ENCODE measurements at places on chromosomes 1 and 21.

GRCh38 chr1:14294860-14295536 is 303.5 kb upstream of the KAZN start:
- no peak for DNase-seq

DNA sequence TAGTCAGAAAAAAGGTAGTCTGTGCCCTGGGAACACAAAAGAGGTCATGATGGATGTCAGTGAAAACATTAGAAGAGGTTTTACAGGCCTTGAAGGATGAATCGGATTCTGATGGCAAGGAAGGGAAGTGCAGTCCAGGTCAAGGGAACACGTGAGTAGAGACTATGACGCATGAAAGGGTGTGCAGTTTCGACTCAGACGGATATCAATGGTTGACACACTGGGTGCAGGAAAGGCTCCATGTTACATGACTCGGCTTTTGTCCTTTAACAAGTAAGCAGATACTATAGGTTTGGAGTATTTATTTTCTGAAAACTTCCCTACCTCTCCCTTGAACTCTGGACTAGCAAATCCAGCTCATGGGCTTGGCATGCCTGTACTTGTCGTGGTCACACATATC is 55.3 kb downstream of the SEC16B start:
- DNase-seq: no peak

GRCh38 chr1:152374451-152374850 is 14.6 kb upstream of the FLG2 start:
- DNase-seq: no peak

DNA sequence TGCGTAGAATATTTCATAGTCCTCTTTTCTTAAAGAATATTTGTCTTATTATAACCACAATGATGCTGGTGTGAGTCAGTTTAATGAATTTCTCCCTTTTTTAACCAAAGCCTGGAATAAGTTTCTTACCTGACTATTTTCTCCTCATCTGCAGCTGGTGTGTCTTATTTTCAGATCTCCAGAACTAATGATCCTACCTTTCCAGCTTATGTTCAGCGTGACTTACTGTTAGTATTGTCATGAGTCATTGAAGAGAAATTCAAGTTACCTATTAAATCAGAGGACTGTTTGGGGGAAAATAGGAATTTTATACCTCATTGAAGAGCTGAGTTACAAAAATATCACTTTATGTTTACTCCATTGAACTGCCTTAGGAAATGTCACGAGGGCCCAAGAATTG is 482.1 kb downstream of the RWDD3 start:
- no peak for DNase-seq

DNA sequence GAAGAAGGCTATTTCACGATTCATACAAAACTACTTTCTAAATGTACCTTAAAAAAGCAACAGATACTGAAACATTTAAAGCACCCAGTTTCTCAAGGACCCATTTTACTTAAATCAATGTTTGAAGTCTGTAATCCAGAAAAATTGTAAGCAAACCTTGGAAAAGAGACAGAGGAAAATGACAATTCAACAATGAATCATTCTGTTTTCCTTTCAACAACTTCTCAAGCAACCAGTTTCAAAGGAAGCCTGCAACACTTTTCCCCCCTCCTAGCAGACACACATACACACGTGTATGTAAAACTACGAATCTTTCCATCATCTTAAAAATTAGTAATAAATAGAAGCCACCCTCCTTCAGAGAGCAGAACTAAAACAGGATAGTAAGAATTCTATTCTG is 1.2 kb downstream of the RERE start:
- no peak for DNase-seq

GRCh38 chr1:38265293-38266196 is 219.0 kb upstream of the POU3F1 start:
- DNase-seq: no peak

GRCh38 chr1:237528545-237528944 is 362.2 kb downstream of the ZP4 start:
- DNase-seq: no peak

GRCh38 chr21:32389337-32390015 is 3.3 kb downstream of the URB1 start:
- DNase-seq: no peak

DNA sequence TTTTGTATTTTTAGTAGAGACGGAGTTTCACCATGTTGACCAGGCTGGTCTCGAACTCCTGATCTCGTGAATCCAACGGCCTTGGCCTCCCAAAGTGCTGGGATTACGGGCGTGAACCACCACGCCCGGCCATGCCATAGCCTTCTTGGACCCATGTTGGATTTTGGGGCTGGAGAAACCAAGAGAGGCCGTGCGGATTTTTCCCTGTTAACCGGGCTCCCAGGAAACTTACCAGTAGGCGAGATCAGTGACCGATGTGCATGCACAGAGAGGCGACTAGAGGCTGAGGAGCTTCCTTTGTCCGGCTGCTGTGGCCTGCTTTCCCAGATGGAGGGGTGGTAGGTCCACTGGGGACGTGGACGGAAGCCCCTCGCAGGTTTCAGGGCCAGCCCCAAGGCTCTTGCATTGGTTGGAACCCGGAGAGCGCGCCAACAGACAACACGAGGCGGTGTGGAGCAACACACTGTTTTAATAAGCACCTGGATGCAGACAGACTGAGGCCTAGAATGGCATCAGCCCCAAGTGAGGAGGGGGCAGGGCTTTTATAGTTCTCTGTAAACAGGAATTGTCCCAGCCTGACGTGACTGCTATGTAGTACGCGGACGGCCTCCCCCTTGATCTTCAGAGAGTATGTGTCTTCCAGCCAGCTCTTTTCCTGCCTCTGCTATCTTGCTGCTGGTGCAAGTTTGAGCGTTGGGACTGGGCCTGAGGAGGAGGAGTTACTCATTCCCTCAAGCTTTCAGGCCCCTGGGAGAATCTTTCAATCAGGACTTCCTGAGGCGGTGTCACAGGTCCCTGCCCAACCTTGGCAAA is at the start of gene ERVH48-1:
Gene ERVH48-1 (minus strand): TSS at position 517 of the 813 bp plus-strand sequence. CDS start 6,624 bp downstream, outside the sequence.
- no peak for DNase-seq

DNA sequence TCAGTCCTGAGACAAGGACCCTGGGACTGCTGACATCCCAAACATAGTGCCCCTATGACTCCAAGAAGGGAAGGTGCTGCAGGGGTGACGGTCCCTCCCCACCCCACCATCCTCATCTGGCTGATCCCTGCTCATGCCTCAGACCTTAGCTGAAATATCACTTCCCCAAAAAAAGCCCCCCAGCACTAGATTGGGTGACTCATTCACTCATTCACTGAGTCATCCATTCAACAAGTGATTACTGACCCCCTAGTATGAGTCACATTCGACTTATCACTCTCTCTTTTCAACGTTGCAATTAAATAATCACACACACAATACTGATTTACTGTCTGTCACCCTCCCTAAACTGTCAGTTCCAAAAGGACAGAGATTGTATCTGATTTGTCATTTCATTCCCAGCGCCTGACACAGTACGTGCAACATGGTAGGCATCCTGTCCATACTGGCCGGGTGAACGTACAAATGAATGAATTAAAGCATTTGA is 48.6 kb downstream of the HIVEP3 start:
- no peak for DNase-seq

DNA sequence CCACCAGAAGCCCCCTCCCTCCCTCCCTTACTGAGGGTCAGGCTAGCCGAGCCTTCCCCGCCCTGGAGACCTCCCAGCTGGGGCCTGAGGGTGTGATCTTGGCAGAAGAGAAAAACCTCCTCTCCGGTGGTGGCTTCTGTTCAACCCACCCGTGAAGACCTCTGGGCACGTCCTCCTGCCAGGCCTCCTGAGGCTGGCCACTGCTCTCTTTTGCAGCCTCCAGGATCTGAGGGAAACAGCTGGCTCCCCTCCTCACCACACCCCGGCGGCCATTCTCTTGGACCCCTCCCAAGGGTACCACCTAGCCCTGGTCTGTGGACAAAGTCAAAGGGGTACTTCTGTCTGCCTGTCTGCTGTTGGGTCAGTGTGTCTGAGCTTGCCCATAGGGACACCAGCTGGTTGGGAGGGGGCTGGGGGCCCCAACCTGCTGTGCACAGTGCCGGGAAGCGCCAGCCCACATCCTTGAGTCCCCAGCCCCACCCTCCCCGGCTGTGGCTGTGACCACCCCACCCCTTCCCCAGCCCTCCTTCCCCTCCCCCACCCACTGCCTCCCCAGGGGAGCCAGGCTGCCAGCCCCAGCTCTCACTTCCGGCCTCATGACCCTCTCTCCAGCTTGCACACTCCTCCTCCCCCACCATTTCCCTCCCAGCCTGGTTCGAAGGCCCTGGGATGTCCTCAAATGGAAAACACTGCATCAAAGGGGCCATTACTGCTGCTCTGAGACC is 48.1 kb downstream of the AHDC1 start:
- no peak for DNase-seq

DNA sequence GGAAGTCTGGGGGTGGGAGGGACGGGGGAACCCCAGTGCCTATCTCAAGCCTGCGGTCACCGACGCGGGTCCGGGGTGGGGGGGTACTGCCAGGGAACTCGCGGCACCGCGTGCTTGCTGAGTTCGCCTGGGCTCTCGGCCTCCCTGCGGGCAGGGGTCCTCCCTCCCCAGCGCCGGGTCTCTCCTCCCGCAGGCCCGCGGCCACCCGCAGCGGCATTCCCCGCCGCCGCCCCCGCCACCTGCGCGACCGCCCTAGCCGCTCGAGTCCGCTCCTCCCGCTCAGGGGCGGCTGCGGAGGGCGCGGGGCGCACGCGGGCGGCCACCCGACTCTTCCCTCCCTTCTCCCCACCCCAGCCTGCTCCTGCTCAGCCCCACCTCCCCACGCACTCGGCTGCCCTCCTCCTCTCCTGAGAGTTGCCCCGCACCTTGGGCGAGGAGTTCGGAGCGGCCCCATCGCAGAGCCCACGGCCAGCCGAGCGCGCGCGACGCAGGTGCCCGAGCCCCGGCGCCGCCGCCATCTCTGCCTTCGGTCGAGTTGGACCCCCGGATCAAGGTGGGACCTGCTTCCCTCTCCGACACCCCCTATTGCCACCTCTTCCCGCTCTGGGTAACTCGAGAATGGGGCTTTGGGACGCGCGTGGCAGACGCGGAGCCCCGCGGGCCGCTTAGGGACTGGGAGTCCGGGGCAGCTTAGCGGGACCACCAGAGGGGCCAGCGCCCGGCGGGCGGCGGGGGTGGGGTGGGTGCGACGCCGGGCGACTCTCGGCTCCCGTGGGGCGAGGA is 105.0 kb downstream of the LEPR start:
- no peak for DNase-seq

DNA sequence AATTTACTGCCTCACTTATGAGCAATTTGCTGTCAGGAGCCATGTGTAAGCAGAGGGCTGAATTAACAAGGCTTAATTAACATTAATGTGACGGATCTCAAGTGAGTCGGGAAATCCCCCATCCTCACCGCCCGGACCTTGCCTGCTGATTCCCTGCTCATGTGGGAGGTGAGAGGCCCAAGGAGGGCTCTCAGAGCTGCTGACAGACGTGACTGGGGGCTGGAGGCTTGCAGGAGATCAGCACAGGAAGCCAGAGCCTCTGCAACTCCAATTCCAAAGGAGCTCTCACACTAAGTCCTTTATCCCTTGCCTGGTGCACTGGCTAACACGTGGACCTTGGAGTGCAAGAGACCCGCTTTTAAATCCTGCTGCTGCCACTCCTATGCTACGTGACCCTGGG is 19.4 kb downstream of the LRP8 start:
- no peak for DNase-seq

GRCh38 chr1:169175461-169175860 is 69.0 kb downstream of the ATP1B1 start:
- DNase-seq: no peak

- DNase-seq: no peak
Measured at GRCh38 chr21:36694593-36695282, 4.2 kb upstream of the SIM2 start.

GRCh38 chr1:33724348-33724747 is 139.5 kb upstream of the HMGB4 start:
- DNase-seq: no peak

- DNase-seq: no peak
Measured at GRCh38 chr1:87959236-87959635, 630.6 kb downstream of the LMO4 start.
